ENCODE measurements at places on chromosomes 7 and 10.

DNA sequence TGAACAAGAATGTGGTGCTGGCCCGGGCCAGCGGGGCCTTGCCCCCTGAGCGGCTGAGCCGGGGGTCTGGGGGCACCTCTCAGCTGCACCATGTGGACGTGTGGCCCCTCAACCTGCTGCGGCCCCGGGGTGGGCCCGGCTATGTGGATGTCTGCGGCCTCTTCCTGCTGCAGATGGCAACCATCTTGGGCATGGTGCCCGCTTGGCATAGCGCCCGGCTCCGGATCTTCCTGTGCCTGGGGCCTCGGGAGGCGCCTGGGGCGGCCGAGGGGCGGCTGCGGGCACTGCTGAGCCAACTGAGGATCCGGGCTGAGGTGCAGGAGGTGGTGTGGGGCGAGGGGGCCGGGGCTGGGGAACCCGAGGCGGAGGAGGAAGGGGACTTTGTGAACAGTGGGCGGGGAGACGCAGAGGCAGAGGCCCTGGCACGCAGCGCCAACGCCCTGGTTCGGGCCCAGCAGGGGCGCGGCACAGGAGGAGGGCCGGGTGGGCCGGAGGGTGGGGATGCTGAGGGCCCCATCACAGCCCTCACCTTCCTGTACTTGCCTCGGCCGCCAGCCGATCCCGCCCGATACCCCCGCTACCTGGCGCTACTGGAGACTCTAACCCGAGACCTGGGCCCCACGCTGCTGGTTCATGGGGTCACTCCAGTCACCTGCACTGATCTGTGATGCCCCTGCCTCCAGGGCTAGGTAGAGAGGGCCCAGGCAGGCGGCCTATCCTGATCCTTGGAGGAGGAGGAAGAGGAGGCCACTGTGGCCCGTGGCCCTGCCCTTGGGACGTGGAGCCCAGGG is 1.1 kb upstream of the TRIP6 start:
- no peak for DNase-seq

- DNase-seq: no peak
These were observed 10.4 kb downstream of the TM9SF3 start for GRCh38 chr10:96576277-96576980.

- no peak for DNase-seq
These were observed 121.8 kb upstream of the NPVF start for GRCh38 chr7:25350041-25350440.

- DNase-seq: no peak
These were observed 15.5 kb downstream of the AGMO start for GRCh38 chr7:15546272-15546792.

DNA sequence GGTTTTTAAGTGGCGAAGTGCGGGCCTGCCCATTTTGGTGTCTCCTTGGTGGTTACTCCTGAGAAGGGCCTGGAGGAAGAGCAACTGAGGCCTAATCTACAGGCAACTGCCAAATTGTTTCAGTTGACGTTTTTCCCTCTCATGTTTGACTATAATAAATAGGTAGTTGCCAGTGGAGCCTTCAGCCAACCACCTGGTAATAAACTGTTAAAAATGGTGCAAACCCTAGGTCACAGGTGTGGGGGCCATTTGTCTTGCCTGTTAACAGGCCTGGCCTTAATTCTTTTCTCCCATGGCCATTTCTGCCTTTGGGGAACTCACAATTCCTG is 3.7 kb downstream of the IKZF1 start:
- DNase-seq: no peak

DNA sequence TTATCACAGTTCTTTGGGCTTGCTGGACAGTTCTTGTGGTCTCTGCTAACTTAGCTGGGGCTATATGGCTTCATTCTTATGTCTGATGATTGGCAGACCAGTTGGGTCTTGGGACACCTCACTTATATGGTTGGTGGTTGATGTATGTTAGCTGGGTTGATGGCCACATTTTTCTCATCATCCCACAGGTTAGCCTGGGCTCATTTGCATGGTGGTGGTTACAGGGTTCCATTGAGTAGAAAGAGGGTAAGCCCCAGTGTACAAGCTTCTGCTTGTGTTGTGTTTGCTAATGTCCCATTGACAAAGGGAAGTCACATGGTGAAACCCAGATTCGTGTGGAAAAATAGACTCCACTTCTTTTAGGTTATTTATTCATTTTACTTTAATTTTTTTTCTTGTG is 40.6 kb downstream of the TMEM60 start:
- DNase-seq: no peak

DNA sequence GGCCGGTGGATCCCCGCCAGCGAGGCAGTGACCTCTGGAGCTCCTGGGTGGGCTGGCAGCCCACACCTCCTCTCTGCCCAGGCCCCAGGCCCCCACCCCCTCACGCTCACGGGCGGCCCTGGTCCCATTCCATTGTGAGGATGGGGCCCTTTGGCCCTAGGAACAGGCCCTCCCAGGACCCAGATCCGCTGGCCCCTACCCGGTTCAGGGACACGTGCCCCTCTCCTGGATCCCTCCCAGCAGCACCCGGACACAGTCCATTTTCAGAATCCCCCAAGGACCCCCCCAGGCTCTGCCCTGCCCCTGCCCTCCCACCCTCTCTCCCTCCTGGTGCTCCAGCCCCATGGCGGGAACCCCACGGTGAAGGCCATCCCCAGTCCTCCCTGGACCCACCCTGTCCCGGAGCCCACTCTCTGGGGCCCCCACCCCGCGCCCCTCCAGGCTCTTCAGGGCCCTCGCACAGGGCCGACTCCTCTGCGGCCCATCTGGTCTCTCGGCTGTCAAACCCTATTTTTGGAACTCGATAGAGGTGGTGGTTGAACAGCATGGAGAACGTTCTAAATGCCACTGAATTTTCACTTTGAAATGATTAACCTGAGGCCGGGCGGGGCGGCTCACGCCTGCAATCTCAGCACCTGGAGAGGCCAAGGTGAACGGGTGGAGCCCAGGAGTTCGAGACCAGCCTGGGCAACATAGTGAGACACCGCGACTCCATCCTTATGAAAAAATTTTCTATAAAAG is 8.1 kb downstream of the ADAP1 start:
- no peak for DNase-seq

- DNase-seq: no peak
These were observed 12.6 kb upstream of the NRBF2 start for GRCh38 chr10:63120554-63120953.

DNA sequence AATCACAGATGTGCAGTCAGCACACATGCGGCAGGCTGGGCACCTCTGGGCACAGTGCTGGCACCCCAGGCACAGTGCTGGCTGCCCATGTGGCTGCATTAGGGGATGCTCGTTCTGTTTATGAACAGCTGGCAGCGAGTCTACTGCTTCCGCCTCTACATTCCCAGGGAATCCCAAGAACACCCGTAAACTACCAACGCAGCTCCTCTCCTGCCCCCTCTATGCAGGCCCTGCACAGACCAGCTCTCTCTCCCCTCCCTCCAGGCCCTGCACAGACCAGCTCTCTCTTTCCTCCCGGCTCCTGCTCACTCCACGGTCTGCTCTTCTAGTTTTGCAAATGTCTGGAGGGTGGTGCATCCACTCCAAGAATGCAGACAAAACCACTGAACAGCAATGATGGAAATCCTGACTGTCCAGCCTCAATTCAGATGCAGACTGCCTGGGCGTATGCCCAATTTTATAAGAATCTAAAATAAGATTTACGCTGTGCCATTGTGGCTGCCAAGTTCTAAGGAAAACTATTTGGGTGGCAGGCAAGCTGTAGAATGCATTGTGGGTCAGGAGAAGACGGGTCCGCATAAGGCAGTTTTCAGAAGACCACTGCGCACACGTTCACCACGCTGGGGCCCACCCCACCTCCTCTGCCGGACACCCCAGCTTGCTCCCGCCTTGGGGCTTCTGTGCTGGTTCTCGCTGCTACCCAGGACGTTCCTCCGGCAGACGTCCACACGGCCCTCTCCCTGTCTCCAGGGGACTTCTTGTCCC is 234.6 kb downstream of the ZMYND11 start:
- DNase-seq: no peak
